ENCODE measurements at places on chromosomes 6 and 20.

GRCh38 chr6:27138406-27138805 is 109.1 kb upstream of the PRSS16 start:
- H3K4me3 ChIP-seq = peak overlapping the region; percentile 93
- peaks cover 38% of the 10 kb centered on the region for H3K4me1 ChIP-seq

GRCh38 chr6:24500683-24501082 is 5.9 kb downstream of the ALDH5A1 start:
- H3K4me1 ChIP-seq = peaks cover 4% of the 10 kb centered on the region
- no peak overlapping the region for H3K27ac ChIP-seq
- peaks cover 16% of the 10 kb centered on the region for H3K36me3 ChIP-seq
- no peak overlapping the region for H3K4me3 ChIP-seq

DNA sequence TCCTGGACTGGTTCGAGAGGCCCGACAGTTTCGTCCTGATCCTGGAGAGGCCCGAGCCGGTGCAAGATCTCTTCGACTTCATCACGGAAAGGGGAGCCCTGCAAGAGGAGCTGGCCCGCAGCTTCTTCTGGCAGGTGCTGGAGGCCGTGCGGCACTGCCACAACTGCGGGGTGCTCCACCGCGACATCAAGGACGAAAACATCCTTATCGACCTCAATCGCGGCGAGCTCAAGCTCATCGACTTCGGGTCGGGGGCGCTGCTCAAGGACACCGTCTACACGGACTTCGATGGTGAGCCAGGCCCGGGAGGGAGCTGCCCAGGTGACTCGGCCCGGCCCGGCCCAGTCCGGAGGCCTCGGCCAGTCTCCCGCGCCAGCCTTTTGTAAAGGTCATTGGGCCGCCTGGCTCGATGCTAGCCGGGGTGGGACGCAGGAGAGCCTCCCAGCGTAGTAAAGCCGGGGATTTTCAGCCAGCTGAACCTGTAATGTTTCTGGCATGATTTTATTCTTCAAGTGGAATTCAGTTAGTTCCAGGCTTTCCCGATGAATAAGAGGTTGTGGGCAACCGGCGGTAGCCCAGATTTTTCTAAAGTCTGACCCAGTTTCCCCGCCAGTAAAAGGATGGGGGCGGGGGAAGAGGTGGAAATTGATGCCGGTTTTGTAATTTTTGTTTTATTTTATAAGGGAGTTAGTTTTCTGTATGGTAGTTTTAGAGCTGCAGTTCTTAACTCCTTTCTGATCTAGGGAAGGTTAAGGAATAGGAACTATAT is 1.4 kb downstream of the PIM1 start:
- peaks cover 49% of the 10 kb centered on the region for H3K4me1 ChIP-seq
- H3K27me3 ChIP-seq = peaks cover 21% of the 10 kb centered on the region
- DNase-seq = no peak
- H3K27ac ChIP-seq = peak overlapping the region; percentile 94

- H3K4me3 ChIP-seq = no peak overlapping the region
- H3K4me1 ChIP-seq = peaks cover 99% of the 10 kb centered on the region
- no peak for DNase-seq
- peaks cover 3% of the 10 kb centered on the region for H3K27me3 ChIP-seq
- H3K27ac ChIP-seq = peak overlapping the region; percentile 96
These were observed 49.3 kb downstream of the GFOD1 start for GRCh38 chr6:13438126-13438525.

GRCh38 chr20:35120012-35120701 is 27.0 kb downstream of the EDEM2 start:
- DNase-seq = no peak
- peaks cover 34% of the 10 kb centered on the region for H3K36me3 ChIP-seq
- H3K27me3 ChIP-seq = no peaks in the 10 kb centered on the region
- H3K4me1 ChIP-seq = no peaks in the 10 kb centered on the region
- no peak overlapping the region for H3K4me3 ChIP-seq
- H3K27ac ChIP-seq = peak overlapping the region; percentile 49

DNA sequence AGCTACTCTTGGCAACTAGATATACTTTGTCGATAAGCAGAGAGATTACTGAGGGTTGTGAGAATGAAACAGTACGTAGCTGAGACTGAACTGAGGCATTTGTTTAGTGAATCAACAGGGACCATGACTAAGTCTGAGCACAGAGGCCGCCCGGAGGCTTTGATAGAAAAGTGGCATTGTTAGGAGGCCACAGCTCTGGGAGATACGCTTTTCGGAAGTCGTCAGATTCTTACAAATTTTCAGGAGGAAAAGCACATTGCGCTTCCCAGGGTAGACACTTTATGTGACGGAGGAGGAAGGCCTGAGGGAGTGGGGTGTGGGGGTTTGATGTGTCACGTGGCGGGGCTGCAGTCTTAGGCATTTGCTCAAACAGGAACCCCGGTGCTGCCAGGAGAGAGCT is 69.4 kb downstream of the PSMG4 start:
- peaks cover 6% of the 10 kb centered on the region for H3K4me1 ChIP-seq
- DNase-seq = no peak
- no peak overlapping the region for H3K4me3 ChIP-seq
- H3K36me3 ChIP-seq = no peaks in the 10 kb centered on the region
- H3K27ac ChIP-seq = no peak overlapping the region

DNA sequence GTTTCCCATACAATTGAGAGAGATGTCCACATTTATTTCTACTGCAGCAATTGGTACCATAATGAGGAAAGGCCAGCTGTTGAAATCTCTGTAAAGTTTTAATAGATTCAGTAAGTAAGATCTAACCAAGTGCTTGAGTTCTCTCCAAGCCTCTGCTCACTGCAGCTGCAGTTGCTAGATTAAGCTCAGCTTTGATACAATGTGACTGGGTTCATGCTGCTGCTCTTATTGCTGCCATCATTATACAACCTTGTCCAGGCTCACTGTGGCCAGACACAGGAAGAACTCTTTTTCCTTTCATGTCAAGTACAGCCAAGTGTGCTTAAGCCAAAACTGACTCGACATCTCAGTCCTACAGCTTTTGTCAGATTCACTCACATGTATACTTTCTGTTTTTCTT is 423.5 kb downstream of the GJA1 start:
- no peak overlapping the region for H3K27ac ChIP-seq
- H3K36me3 ChIP-seq = no peaks in the 10 kb centered on the region
- H3K27me3 ChIP-seq = peaks cover 2% of the 10 kb centered on the region
- no peak for DNase-seq
- H3K4me1 ChIP-seq = no peaks in the 10 kb centered on the region

- H3K27me3 ChIP-seq = peaks cover 7% of the 10 kb centered on the region
- no peak overlapping the region for H3K4me3 ChIP-seq
- no peak for DNase-seq
- H3K4me1 ChIP-seq = no peaks in the 10 kb centered on the region
- no peaks in the 10 kb centered on the region for H3K36me3 ChIP-seq
These were observed 239.6 kb downstream of the ANKRD60 start for GRCh38 chr20:57988828-57989227.

- no peak for DNase-seq
- H3K4me1 ChIP-seq = no peaks in the 10 kb centered on the region
- no peaks in the 10 kb centered on the region for H3K36me3 ChIP-seq
These were observed 1011.4 kb downstream of the KIF16B start for GRCh38 chr20:15561707-15562404.

DNA sequence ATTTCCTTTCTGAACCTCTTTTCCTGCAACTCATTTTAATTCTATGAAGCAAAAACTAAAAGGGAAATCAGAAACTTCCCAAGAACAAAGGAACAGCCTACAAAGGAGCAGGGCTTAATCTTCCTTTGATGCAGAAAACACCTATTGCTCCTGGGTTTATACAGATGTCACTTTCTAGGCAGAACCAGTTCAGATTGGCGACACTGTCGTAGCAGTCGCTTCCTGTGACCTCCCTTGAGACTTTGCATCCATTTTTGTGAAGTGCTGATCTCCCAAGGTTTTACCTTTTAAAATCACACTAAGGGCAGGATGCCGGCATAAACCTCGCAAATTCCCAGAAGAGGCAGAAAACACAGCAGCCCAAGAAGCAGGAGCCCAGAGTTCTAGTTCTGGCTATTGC is 40.1 kb downstream of the JAG1 start:
- H3K36me3 ChIP-seq = peaks cover 5% of the 10 kb centered on the region
- H3K27ac ChIP-seq = no peak overlapping the region
- H3K4me1 ChIP-seq = no peaks in the 10 kb centered on the region
- H3K4me3 ChIP-seq = no peak overlapping the region
- peaks cover 1% of the 10 kb centered on the region for H3K27me3 ChIP-seq
- DNase-seq = no peak

DNA sequence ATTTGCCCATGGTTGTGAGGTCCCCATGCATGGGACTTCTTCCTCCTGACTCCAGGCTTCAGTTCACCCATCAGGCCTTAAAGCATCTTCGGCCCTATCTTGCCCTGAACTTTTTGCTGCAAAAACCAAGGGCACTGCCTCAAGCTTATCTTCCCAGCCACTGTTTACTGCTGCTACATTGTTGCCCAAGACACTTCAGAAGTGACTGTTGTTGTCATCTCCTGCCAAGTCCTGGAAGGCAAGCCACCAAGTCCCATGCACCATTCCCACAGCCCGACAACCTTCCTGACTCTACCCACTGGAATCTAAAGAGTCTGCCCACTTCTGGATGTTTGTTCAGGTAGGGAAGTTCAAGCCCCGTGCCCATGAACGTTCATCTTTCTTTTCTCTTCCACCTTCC is 12.4 kb downstream of the BANF2 start:
- no peaks in the 10 kb centered on the region for H3K4me1 ChIP-seq
- no peak for DNase-seq
- H3K4me3 ChIP-seq = no peak overlapping the region
- H3K36me3 ChIP-seq = no peaks in the 10 kb centered on the region
- no peak overlapping the region for H3K27ac ChIP-seq

GRCh38 chr6:159988983-159989454 is 20.1 kb downstream of the IGF2R start:
- peak overlapping the region; percentile 72 for H3K27ac ChIP-seq
- peaks cover 96% of the 10 kb centered on the region for H3K4me1 ChIP-seq
- DNase-seq = peak; percentile 26

DNA sequence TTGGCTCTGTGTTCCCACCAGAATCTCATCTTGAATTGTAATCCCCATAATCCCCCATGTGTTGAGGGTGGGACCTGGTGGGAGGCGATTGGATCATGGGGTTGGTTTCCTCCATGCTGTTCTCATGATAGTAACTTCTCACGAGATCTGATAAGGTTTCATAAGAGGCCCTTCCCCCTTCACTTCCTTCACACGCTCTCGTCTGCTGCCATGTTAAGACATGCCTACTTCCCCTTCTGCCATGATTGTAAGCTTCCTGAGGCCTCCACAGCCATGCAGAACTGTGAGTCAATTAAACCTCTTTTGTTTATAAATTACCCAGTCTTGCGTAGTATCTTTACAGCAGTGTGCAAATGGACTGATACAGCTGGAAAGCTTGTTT is 90.0 kb downstream of the ELOVL5 start:
- no peak overlapping the region for H3K4me3 ChIP-seq
- no peak overlapping the region for H3K27ac ChIP-seq
- H3K4me1 ChIP-seq = peaks cover 3% of the 10 kb centered on the region
- no peak for DNase-seq
- no peaks in the 10 kb centered on the region for H3K27me3 ChIP-seq

DNA sequence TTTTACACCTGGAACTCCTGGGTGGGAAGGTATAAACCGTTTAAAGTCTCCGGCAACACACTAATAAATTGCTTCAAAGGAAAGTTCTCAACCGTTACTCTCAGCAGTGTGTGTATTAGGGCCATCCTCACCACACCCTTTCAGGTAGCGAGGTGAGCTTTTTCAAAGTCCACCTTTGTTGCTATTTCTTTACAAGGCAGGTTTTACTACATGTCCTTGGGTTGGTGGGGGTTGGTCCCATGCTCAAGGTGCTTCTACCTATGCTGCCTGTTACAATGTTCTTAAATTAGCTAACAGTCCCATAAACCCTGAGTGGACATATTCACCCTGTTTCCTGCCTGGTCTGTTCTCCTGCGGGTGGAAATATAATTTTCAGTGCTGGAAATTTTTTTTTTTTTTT is 13.2 kb upstream of the OSER1 start:
- peaks cover 2% of the 10 kb centered on the region for H3K36me3 ChIP-seq
- H3K4me3 ChIP-seq = no peak overlapping the region
- H3K27me3 ChIP-seq = no peaks in the 10 kb centered on the region
- DNase-seq = no peak

DNA sequence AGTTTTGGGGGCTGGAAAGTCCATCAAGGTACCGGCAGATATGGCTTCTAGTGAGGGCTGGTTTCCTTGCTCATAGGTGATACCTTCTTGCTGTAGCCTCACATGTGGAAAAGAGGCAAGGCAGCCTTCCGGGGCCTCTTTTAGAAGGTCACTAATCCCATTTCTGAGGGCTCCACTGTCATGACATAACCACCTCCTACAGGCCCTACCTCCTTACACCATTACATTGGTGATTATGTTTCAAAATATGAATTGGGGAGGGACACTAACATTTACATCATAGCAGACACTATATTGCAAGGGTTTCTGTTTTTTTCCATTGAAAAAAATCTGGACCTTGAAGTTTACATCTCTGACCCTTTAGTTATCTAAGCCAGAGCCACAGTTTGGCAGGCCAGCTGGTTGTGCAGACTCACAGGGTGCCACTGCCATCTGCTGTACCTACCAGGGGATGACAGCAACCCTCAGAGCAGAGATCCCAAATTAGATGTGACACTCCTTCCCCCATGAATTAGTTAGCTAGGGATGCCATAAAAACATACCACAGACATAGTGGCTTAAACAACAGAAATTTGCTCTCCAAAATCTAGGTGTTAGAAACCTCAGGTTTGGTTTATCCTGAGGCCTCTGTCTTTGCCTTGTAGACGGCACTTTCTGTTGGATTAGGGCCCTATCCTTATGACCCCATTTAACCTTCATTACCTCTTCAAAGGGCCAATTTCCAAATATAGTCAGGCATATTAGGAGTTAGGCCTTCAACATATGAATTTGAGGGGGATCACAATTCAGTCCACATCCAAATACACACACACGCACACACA is 166.4 kb upstream of the RNF217 start:
- H3K4me1 ChIP-seq = no peaks in the 10 kb centered on the region
- no peak overlapping the region for H3K27ac ChIP-seq
- peaks cover 3% of the 10 kb centered on the region for H3K27me3 ChIP-seq

DNA sequence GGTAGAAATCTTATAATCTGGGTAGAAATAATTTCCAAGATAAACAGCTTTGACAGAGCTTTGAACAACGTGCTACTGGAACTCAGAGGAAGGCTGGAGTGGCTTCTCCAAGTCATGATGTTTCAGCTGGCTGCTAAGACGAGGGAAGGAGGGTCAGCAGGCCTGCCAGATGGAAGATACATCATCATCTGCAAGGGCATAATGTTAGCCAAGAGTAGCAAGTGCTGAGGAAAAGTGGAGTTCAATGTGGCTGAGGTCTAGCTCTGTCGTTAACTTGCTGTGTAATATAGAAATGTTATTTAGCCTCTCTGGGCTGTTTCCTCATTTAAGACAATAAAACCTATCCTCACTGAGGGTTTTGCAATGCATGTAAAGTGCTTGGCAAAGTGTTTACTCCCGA is 35.1 kb downstream of the RGS17 start:
- peaks cover 14% of the 10 kb centered on the region for H3K4me1 ChIP-seq
- no peak for DNase-seq
- H3K4me3 ChIP-seq = no peak overlapping the region
- no peaks in the 10 kb centered on the region for H3K27me3 ChIP-seq
- H3K36me3 ChIP-seq = no peaks in the 10 kb centered on the region

Measured in immature natural killer cell (primary cell).